ENCODE measurements at places on chromosomes 11 and 22.
A peak's percentile ranks its signal among the peaks of the same experiment; 100 is the strongest.

- DNase-seq = no peak
These were observed 3.9 kb downstream of the CTSD start for GRCh38 chr11:1759851-1760220.

DNA sequence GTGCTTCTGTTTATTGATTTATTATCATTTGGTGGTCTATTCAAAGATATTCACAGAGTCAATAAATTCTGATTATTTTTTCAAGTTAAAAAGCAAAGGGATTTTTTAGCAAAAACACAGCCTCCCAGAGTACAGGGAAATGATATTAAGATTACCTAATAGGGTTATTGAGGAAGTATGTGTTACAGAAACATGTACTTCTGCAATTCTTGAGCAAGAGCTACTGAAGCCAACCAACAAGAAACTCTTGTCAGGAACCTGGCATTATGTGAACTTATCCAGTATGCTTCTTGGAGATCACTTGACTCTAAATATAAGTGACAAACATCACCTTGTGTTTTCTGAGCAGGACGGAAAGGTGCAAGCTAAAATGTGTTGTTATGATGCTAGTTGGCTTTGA is 42.0 kb upstream of the CARD18 start:
- no peak for DNase-seq

- no peak for DNase-seq
These were observed 707.0 kb downstream of the NTM start for GRCh38 chr11:132077416-132077815.

- peak; percentile 55 for DNase-seq
These were observed 21.8 kb downstream of the SNX19 start for GRCh38 chr11:130894322-130895025.

GRCh38 chr22:22711532-22711913 is 67.1 kb downstream of the GGTLC2 start:
- no peak for DNase-seq

GRCh38 chr11:6057452-6057851 is 26.9 kb upstream of the OR56A1 start:
- no peak for DNase-seq

GRCh38 chr11:36361901-36362391 is 65.9 kb downstream of the PRR5L start:
- no peak for DNase-seq

GRCh38 chr11:110497231-110497978 is 67.7 kb downstream of the FDX1 start:
- no peak for DNase-seq

GRCh38 chr11:122681070-122681469 is 25.5 kb downstream of the UBASH3B start:
- no peak for DNase-seq

DNA sequence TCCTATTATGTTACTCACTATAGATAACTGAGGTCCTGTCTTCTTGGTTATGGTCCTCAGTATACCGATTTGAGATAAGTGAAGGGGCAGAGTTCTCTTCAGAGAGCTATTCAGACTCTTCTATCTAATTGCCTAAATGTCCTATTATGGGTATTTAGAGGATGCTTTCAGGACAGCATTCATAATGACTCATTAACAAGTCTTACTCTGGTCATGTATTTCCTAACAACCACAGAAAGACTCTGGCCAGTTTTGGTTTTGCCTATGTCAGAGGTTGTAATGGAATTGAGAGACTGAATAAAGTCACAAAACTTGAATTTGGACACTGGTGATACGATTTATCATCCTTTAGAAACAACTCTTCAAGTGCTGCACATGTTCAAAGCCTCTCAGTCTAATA is 1233.0 kb downstream of the JRKL start:
- DNase-seq = no peak

DNA sequence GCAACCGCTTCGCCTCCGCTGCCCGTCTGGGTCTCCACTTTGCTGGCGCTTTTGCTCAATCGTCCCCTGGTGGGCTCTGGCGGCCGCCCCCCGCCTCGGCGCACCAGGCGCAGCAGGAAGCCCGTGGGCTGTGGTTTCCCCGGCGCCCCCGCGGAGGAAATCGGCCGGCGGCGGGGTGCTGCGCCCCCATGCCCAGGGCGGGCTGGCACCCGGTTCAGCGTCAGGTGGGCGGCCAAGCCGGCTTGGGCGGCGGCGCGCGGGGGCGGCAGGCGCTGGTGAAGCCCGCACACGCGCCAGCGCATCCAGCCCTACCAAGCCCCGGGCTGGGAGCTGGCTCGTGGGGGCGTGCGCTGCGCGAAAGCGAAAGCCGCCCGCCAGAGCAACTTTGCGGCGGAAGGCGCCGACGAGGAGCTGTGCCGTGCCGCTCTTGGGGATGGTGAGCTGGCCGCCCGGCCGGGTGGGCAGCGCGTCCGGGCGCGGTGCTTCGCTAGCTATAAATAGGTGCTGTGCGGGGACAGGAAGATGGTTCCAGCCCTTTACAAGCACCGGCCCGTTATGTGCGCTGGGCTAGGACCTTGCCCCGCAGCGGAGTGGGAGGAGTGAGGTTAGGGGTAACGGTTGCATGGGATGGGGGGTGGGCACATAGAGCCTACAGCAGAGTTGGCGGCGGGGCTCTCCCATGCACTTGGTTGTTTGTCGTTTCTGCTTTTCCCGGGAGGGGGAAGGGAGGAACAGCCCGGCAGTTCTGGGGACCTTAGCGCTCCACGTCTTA is 25.0 kb upstream of the SUSD2 start:
- DNase-seq = no peak

- peak; percentile 97 for DNase-seq
These were observed 35.9 kb downstream of the RPL3 start for GRCh38 chr22:39283322-39284141.

GRCh38 chr11:58923300-58923788 is 15.9 kb upstream of the GLYATL1 start:
- DNase-seq = no peak

GRCh38 chr11:85762226-85762625 is 48.7 kb downstream of the SYTL2 start:
- DNase-seq = peak; percentile 66

DNA sequence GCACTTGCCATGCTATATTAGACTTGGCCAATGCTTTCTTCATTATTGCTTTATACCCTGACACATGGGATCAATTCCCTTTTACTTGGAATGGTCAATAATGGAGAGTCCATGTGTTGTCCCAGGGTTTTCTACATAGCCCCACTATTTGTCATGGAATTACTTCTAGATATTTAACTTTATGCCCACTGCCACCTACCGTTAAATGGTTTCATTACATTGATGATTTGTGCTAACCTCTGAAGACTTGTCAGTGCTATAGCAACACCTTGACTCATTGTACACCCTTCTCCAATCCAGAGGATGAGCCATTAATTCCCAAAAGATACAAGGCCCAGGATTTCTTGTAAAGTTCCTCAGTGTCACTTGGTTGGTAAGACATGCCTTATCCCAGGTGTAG is 31.4 kb upstream of the SLC22A25 start:
- no peak for DNase-seq

- DNase-seq = peak; percentile 63
These were observed 22.3 kb upstream of the PHLDA2 start for GRCh38 chr11:2951231-2952110.

GRCh38 chr11:77379253-77379652 is 77.8 kb upstream of the GDPD4 start:
- peak; percentile 62 for DNase-seq

GRCh38 chr11:85313741-85314140 is 313.4 kb downstream of the DLG2 start:
- no peak for DNase-seq

GRCh38 chr22:46659791-46660186 is 39.6 kb downstream of the GRAMD4 start:
- DNase-seq = no peak

GRCh38 chr22:23068096-23068831 is 2.1 kb upstream of the GNAZ start:
- DNase-seq = no peak

GRCh38 chr11:79077702-79078330 is 363.0 kb downstream of the TENM4 start:
- no peak for DNase-seq

- DNase-seq = no peak
These were observed 53.6 kb downstream of the LRRC32 start for GRCh38 chr11:76616676-76617552.

DNA sequence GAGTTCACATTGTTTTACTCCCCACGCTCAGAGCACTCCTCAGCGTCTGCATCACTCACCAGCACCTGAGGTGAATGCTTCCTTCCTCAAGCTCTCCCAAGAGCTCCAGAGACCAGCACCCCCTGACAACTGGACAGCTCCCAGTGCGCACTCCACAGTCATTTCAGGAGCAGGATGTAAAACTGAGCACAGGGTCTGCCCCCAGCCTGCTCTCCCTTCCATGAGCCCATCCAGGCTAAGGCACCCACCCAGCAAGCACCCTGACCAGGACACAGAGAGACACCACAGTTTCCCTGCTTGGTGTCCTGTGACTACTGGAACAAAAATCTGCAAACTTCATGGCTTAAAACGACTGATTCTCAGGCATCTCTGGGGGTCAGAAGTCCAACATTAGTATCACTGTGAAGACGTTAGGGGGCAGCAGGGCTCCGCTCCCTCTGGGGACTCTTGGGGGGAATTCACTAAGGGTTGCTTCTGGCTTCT is 3.3 kb downstream of the SCGB1D2 start:
- no peak for DNase-seq

DNA sequence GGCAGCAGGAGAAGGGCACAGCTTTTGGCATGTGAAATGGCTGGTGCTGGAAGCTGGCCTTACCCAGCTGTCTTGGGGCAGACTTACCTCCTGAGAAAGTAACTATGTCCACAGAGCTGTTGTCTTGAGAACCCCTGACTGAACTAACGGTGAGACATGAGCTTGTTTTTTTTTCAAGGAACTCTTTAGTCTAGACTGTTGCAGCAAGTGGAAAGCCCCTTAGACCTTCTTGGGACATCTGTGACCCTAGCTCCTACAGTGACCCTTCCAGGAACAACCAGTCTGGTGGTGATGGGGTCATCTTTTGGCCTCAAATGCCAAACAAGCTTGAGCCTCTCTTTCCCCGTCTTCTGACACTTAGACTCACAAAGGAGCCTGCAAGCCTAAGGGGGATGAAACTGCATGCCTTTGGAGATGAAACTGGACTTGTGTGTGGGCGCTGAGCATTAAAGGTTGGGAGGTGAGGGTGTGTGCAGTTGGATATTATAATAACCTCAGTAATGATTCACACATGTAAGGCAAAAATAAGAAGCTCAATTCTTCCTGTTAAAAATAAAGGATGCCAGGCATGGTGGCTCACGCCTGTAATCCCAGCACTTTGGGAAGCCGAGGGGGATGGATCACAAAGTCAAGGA is 35.4 kb downstream of the SDHD start:
- no peak for DNase-seq

- no peak for DNase-seq
These were observed 612.7 kb downstream of the BRD1 start for GRCh38 chr22:49214976-49215375.
